Fibroblast of skin of scalp (primary cell): ENCODE measurements at places on chromosomes 7 and 10.
A peak's percentile ranks its signal among the peaks of the same experiment; 100 is the strongest.

- DNase-seq: peak; percentile 78
Measured at GRCh38 chr10:103244666-103245271, 918 bp upstream of the RPEL1 start.

- peak; percentile 62 for DNase-seq
Measured at GRCh38 chr7:131381069-131381838, 53.6 kb downstream of the MKLN1 start.

DNA sequence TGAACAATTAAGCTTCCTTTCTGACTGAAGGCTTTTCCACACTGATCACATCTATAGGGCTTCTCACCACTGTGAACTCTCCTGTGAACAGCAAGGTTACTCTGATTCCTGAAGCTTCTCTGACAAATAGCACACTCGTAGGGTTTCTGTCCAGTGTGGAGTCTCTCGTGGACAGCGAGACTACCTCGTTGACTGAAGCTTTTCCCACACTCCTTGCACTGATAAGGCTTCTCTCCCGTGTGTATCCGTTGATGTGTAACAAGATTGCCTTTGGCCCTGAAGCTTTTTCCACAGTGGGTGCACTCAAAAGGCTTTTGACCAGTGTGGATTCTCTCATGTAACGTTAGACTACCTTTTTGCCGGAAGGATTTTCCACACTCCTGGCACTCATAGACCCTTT, 4.4 kb downstream of the ZNF32 start:
- DNase-seq: peak; percentile 15

DNA sequence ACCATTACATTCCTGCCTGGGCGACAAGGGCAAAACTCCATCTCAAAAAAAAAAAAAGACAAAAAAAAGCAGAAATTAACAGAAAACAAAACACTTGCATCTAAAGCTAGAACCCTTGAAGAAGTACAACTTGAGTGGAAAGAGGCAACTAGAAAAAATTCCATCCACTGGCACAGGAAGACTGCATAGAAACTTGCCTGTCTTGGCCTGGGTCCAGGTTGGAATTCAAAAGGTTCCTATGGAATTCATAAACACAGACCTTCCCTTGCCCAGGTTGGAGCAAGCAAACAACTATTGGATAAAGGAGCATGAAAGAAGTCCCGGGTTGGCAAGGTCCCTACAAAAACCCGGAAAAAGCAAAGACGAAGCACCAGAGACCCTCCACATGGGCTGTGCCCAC, 69.8 kb downstream of the CCDC71L start:
- no peak for DNase-seq

- peak; percentile 61 for DNase-seq
Measured at GRCh38 chr10:28137907-28138880, 139.3 kb upstream of the ODAD2 start.

DNA sequence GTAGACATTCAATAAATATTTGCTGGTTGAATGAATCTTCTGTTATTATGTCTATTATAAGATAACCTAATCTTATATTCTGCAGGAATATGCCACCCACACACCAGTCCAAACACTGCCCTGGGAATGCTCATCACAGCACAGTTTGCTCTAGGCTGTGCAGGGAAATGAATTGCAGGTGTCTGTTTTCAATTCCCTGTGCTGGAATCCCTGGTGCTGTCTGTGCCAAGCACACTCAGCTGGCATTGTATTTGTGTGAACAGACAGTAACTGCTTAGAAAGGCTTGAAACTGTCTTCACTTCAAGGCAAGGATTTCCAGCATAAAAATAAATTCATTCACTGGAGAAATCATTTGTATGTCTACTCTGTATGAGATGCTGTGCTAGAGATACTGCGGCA, 20.2 kb downstream of the ATOH7 start:
- no peak for DNase-seq

DNA sequence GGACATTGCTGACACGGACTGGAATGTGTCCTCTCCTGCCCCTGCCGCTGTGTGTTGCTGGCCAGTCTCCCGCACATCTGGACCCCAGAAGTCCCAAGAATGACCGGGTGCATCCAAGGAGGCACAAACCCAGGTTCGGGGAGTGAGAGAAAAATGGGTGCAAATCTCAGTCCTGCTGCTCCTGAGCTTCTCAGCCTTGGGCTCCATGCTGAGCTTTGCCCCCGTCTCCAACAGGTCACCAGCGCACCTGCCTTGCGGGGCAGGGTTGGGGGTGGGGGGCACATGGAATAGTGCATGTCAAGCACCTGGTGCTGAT, 6.0 kb upstream of the NANOS1 start:
- no peak for DNase-seq

DNA sequence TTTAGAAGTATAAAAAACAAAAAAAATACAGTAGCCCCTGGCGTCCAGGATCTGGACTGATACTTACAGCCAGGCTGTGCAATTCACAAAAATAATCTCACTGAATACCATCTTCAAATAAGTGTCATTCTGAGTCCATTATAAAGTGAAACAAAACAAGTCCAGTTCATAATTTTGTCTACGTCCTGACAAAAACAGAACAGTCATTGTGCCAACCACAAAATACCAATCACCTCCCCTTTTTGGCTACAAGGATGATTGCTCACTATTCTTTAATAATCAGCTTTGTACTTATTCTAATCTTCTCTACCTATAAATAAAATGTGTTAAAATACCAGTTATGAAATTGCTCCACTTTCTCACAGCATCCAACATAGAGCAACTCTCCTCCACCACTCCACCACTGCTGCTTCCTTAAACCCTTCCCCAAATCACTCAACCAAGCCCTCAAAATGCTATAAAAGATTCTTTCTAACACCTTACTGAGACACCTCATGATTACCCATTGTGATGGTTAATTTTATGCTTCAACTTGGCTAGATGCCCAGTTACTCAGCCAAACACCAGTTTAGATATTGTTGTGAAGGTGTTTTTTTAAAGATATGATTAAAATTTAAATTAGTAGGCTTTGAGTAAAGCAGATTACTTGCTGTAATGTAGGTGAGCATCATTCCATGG, 479.8 kb upstream of the SEMA3A start:
- no peak for DNase-seq

DNA sequence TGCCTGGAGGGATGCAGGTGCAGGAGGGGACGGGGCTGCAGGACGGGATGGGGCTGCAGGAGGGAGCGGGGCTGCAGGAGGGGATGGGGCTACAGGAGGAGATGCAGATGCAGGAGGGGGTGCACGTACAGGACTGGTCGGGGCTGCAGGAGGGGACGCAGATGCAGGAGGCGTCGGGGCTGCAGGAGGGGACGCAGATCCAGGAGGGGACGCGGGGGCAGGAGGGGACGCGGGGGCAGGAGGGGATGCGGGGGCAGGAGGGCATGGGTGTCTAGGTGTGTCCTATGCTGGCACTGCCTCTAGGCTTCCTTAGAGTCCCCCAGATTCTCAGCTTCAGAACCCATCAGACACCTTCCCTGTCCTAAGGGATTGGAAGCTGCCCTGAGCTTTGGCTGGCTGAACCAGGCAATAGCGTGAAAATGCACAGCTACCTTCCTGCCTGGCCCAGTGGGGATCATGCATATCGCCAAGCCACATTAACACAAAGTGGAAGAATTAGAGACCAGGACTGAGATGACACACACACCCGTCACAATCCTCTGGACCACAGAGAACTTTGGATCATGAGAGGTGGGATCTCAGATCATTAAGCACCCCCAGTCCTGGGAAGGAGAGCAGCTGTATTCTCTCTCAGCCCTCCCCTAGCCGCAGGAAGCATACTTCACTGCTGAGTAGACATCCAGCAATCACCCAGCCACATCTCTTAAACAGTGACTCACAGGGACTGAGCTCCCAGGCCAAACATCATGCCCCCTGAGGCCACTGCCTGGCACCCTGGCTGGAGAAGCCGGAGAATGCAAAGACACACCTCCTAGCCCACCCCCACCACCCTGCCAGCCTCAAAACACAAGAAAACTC, 67.3 kb downstream of the VWA2 start:
- DNase-seq: peak; percentile 97

DNA sequence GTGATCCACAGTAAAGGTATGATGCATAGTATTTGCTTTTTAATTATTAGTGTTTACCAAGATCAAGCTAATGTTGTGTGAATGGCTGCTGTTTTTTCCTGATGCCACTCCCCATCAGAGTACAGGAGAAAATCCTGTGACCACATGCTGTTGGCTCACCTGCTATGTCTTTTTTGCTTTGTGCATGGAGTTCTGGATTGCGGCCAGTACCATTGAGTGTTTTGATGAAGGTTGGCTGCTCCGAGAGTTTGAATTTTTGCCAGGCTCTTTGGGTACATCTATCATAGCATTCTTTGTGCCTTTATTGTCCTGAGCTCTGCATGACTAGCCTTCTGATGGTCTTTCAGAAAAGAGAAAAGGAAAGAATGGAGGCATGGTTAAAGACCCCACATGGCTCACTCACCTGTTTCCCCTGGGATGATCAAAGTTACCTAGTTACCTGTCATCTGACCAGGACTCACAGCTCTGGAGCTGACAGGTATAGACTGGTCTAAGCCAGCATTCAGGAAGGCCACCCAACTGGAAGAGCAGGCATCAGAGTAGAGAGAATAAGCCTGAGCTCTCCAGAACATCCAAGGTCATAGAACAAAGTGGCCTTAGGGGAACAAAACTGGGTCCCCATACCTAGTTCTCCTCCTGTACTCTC, 11.8 kb upstream of the SGPL1 start:
- DNase-seq: no peak

GRCh38 chr10:8403711-8404371, 349.4 kb downstream of the GATA3 start:
- DNase-seq: no peak

- no peak for DNase-seq
Measured at GRCh38 chr10:126398924-126399323, 10.6 kb upstream of the ADAM12 start.

GRCh38 chr7:147659036-147659995, 931.2 kb upstream of the C7orf33 start:
- no peak for DNase-seq

DNA sequence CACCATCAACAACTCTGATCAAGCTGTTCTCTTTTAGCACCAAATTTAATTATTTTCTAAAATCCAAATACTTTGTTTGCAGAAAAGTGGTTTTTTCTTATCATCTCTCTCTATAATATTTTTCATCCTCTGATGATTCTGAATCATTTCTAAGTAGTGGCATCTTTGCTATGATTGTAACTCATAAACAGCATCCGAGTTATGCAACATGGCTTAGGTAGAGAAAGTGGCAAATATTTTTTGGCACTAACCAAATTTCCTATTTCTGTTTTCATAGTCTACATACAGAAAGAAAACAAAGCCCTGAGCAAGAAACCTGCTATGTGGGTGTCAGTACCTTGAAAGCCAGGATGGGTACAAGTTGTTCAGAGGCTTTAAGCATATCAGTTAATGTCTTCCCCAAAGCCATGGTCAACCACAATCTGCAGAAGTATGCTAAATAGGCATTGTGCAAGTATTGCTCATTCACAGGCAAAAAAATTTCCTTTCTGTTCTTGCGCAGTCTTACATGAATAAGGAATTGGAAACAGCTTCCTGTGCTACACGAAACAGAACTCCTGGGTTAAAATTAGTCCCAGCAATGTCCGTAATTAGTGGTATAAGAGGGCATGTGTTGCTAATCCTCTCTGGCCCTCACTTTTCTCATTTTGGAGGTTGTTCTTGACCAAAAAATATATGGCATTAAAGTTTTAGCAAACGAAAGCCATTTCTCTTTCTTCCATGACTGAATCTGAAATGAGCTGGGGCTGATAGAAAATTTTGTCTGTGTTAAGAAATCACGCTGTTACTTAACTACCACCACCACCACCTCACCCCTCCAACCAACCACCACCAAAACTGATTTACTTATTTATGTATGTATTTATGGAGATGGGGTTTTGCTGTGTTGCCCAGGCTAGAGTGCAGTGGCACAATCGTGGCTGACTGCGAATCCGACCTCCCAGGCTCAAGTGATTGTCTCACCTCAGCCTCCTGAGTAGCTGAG, 325.6 kb upstream of the MAGI2 start:
- peak; percentile 87 for DNase-seq

DNA sequence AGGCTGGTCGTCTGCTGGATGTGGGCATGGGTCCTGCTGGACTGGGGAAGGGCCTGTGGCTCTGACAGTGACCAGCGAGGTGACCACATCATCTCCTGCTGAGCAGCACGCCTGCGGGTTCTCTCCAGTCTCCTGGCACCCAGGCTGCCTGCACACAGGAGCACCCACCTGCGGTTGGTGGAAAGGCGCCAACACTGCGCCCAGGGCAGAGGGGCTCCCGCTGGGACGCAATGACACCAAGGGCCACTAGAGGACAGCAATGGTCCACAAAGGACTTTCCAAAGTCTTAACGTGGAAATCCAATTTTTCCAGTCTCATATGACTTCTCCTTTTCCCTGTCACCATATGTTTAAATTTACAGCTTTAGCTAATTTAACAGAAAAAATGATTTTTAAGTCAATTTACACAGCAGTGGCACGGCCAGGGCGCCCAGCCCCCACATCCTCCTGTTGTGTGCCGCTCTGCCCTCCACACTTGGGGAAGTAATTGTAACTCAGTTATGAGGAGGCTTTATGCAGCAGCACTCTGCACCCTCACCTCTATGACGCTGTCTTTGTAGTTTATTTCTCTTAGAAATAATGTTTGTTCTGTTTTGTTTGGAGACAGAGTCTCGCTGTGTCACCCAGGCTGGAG, 38.1 kb downstream of the CFAP46 start:
- DNase-seq: peak; percentile 35

DNA sequence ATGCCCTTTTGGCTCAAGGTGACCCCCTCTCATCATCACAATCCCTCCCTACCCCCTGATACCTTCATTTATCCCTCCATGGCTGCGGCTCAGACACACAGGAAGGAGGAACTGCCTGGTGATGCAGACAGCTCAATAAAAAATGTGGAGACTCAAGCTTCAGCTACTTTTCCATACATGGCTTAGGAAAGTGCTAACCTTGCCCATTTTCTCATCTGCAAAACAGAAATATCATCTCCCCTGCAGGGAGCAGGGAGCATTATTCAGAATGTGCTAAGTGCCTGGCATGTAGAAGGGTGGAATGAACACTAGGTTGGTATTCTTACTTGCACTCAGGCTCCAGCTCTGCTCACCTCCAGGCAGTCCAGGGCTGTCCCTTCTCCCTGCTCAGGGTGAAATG, 23.8 kb downstream of the CXCL12 start:
- no peak for DNase-seq

- no peak for DNase-seq
Measured at GRCh38 chr10:99393683-99394082, 36.7 kb downstream of the GOT1 start.

GRCh38 chr7:104825099-104825498, 188.9 kb upstream of the KMT2E start:
- DNase-seq: no peak
